ENCODE measurements at places on chromosomes 12 and 14. TPM values are rescaled to one million over a fixed set of nuclear protein-coding genes. Genes with fewer than 3 reads are reported as not detected.

GRCh38 chr12:51683763-51684357 is 92.8 kb downstream of the SCN8A start:
- DNase-seq: peak; percentile 52

DNA sequence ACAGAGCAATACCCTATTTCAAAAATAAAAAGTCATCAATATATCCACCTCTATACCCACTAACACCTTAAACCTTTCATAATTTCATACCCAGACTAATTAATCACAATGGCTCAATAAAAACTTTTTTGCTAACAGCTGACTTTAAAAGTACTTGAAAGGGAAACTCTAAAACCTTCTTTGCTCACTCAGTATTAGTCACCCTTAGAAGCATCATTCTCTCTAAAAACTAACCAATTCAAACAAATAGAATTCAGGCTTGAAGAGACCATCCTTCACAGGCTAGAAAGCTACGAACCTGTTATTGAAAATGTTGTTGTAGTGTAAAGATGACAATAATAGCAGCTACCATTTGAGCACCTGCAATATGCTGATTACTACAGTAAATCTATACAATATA is 37.2 kb downstream of the HECTD1 start:
- no peak for DNase-seq

- no peak for DNase-seq
Measured at GRCh38 chr14:67852926-67853604, 33.5 kb downstream of the RAD51B start.

DNA sequence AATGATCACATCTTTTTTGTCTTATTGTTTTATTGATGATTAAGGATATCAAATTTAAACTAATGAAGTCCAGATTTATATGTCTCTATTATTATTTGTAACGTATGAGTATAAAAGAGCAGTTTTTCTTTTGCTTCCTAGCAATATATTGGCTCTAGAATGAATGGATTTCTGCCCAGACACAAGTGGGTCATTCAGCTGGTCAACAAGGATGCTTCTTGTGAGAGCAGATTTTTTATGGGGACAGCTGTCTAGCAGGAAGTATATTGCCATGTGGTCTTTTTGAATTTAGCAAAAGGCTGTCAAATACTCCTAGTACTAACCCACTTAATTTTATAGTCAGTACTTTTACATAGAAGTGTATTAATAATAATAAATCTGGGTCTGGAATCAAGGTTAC is 1071.1 kb upstream of the FLRT2 start:
- DNase-seq: no peak

GRCh38 chr14:59187802-59188460 is 536 bp upstream of the DAAM1 start:
- no peak for DNase-seq

GRCh38 chr12:19639781-19640415 is 200.6 kb downstream of the AEBP2 start:
- DNase-seq: no peak

- DNase-seq: no peak
Measured at GRCh38 chr14:44108601-44109000, 398.5 kb downstream of the FSCB start.

GRCh38 chr14:73743431-73743931 is 29.3 kb upstream of the PNMA1 start:
- no peak for DNase-seq

RBM19 gene
- 16.4 TPM for total RNA-seq

DNA sequence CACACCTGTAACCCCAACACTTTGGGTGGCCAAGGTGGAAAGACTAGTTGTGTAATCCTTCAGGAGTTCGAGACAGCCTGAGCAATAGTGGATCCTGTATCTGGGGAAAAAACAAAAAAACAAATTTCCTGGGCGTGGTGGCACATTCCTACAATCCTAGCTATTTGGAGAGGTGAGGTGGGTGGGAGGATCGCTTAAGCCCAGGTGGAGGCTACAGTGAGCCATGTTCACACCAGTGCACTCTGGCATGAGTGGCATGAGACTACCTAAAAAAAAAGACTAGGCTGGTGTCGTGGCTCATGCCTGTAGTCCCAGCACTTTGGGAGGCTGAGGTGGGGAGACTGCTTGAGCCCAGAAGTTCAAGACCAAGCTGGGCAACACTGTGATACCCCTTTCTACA is 17.2 kb downstream of the PTGES3 start:
- no peak for DNase-seq

GUCY2C gene
- not detected for total RNA-seq

TMEM19 gene
- 30.5 TPM for total RNA-seq

DNA sequence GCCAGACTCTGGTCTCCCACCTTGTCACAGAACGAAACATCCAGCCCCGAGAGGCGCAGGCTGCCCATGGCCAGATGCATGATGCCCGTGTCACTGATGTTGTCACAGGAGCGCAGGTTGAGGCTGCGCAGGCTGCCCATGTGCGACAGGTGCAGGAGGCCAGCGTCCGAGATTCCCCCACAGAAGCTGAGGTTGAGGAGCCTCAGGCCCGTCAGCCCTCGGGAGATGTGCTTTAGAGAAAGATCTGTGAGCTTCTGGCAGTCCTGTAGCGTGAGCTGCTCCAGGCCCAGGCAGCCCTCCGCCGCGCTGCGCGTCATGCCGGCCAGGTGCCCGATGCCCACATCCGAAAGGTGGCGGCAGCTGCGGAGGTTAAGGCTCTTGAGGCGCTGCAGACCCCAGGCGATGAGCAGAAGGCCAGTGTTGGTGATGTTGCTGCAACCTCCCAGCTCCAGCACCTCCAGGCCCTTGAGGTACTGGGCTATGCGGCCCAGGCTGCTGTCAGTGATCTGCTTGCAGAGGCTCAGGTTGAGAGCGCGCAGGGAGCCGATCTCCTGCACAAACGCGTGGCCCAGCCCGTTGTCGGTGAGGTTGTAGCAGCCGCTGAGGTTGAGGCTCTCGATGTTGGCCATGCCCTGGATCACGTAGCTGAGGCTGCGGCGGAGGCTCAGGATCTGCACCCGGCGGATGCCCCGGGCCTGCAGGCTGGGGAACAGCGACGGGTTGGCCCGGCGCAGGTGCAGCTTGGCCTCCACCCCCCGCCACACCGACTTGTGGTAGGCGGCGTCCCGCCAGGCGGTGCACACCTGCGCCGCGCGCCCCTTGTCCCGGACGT is 991 bp downstream of the FBXL14 start:
- DNase-seq: peak; percentile 67

DNA sequence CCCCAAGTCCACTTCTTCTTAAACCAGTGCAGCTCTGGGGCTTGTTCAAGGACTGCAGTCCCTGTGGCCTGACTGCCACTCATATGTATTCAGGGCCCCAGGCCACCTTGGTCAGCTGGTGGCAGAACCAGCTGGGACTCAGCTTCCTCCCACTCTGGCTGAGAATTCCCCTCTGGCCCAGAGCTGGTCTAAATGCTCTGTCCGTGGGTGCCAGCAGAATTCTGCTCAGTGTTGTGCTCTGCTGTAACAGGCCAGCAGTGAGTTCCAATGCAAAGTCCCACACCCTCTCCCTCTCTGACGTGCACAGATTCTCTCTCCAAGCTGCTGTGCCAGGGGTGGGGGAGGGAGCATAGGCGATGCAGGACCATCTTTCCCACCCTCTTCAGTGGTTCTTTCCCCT is 210.4 kb upstream of the RGS6 start:
- no peak for DNase-seq

DNA sequence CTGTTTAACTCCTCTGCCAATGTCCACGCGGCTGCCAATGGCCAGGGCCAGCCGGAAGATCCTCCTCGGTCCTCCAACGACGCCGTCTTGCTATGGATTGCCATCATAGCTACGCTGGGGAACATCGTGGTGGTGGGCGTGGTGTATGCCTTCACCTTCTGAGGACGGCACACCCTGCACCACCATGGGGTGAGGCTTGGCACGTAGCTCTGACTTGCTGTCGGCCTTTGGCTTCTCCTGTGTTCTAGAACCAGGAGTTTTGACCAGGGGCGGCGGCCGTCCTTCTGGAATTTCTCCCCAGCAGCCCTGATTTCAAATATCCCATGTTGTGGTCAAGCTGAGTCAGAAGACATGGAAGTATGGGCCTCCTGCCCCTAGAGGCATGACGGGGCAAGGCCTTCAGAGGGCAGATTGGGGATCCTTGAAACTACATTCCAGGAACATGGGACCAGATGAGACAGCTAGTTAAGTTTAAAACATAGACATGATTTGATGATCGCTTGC is 47.5 kb downstream of the C14orf132 start:
- no peak for DNase-seq

- no peak for DNase-seq
Measured at GRCh38 chr12:12086973-12087692, 16.4 kb downstream of the BCL2L14 start.

- DNase-seq: no peak
Measured at GRCh38 chr14:86450085-86450484, 920.1 kb downstream of the FLRT2 start.

DNA sequence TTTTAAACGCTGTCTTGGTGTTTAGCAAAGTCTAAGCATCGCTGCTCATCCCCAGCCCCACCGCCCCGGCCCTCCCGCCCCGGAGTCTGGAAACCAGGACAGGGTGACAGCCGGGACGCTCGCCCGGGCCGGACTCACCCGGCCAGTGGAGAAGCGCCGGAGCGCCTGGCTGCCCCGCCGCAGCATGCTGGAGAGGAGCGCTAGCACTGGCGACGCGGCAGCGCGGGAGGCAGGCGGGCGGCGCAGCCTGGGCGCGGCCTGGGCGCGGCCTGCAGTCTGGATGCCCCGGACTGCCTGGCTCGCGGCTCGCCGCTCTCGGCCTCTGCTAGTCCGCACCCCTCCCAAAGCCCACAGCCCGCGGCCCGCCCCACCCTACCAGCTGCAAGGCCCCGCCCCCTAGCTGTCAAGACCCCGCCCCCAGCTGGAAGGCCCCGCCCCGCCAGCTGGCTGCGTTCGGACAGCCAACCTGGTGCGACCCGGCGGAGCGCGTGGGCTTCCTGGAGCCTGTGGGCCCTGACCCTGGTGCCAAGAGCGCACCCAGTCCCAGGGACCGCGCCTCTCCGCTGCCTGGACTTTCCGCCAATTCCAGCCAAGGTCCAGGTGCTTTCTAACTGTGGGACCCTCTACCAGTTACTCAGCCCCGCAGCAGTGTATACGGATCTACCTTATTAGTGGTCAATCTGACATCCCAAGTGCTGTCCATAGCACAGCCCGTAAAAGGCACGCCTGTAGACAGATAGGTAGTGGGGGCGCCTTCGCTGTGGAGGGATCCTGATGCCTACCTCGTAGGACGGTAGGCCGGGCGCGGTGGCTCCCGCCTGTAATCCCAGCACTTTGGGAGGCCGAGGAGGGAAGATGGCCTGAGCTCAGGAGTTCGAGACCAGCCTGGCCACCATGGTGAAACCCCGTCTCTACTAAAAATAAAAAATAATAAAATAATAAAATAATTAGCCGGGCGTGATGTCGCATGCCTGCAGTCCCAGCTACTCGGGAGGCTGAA is at the start of gene ALDH1L2:
Gene ALDH1L2, minus strand, starts transcription at position 208 of the 1,000 bp plus-strand sequence. Its CDS starts 22 bp downstream, at position 186.
- DNase-seq: peak; percentile 93

GRCh38 chr12:117202033-117202432 is 11.8 kb upstream of the FBXO21 start:
- no peak for DNase-seq

GRCh38 chr12:6958609-6959057 is 7.5 kb downstream of the PTPN6 start:
- no peak for DNase-seq

GOLGA5 gene
- total RNA-seq: 14.2 TPM

AQP6 gene
- not detected for total RNA-seq

DNA sequence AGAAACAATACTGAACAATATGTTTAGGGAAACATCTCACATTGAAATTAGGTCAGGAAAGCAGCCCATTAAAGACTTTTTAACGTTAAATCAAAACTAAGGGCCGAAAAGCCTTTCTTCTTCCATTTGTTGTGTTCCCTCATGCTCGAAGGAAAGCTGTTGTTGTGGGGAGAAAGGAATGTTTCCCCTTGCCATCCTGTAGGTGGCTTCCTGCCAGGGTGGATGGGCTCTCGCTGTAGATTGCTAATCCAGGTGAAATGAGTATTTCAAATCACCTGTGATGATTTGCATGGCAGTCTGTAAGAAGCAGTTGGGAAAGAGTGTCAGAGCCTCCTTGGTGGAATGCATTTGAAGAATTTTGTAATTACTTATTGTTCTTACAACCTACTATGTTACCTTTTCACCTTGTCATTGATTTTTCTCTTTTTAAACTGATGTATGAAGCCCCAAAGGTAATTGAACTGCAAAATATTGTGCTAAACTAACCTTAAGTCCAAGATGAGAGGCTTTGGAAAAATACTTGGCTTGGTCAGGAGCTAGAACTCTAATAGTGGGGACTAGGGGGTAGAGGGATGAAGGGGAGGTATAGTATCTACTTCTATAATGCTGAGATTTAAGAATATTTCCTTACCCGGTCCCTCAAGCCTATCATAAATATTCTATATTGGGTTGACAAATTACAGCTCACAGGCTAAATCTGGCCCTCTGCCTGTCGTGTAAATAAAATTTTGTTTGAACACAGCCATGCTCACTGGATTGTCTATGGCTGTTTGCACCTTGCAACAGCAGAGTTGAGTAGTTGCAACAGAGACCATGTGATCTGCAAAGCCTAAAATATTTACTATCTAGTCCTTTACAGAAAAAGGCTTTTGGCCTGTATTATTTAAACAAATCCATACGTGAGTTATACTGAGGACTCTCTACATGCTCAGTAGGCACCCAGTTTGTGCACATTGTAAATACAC is 7.7 kb upstream of the DCP1B start:
- DNase-seq: no peak

GRCh38 chr12:4287325-4288211 is 14.0 kb downstream of the CCND2 start:
- DNase-seq: no peak

DNA sequence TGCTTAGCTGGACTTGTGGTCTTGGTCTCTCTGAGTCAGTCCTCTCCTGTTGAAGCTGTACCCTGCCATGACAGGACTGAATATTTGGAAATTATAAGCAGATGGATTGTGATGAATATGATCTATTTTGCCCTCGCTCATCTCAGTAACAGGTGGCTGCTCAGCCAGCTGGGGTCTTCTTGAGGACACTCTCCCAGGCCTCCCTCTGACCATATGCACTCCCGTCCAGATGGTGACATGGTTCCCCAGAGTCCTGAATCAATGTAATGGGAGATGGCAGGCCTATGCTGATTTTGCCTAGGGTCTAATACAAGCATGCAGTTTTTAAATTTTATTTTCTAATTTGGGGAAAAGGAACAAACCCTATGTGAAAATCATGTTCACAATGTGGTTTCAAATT is 63.1 kb upstream of the TRHDE start:
- no peak for DNase-seq

- peak; percentile 62 for DNase-seq
Measured at GRCh38 chr12:13222076-13222475, 25.6 kb downstream of the EMP1 start.
